HFFc6 (cell line): ENCODE measurements at places on chromosomes 4 and X.

DNA sequence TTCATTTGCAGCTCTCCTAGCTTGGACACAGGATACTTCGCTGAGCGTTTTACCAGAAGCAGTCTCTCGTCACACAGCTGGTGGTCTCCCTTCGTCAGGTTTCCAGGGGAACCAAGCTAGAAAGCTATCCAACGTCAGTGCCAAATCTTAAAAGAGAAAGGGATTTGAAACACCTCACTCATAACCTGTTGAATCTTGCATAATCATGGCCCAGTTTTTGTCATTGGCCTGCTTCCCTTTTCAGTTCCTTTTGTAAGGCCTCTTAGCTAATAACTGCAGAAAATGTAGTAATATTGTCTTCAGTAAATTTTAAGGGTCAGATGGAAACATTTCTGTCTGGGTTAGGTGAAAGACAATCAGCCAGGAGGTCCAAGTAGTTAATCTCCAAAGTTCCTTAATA, 22.0 kb downstream of the RAB39B start:
- DNase-seq, result no peak

- no peak for DNase-seq
Observed at GRCh38 chrX:134885336-134886001, 105.3 kb upstream of the SMIM10 start.

DNA sequence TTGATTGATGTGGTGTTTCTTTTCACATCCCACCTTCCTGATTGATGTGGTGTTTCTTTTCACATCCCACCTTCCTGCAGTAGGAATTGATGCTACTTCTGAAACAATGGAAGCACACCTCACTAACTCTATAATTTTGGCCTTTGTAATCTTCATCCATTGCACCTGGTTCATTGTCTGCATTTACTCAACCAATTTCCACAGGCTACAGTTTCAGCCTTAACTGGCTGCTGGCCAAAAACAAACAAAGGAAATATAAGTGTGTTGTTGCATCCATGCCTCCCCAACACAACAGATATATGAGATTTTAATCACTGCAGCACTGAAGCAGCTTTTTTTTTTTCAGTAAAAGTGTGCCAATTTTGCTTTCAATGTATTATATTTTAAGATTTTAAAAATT, 867.6 kb upstream of the PCDH7 start:
- DNase-seq, result no peak

DNA sequence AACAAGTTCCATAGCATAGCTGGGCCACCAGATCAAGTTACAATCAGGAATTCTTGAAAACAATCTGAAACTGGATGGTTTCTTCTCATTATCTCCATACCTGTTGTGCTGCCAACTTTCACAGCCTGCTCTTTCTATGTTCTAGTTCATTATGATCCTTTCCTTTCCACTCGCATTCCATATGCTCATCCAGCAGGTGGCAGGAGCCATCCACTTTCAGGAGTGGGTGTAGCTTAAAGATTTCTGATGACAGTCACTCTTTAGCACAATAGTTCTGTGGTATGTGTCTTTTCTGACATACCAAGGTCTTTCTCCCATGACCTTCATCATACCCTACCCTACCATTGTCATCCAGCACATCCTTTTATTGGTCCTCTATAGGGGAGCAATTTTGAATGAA, 46.4 kb downstream of the PAGE2 start:
- DNase-seq, result peak; percentile 24

- DNase-seq, result no peak
Observed at GRCh38 chr4:7610022-7610670, 175.4 kb upstream of the PSAPL1 start.

- DNase-seq, result no peak
Observed at GRCh38 chrX:43266487-43266886, 389.6 kb upstream of the MAOA start.

GRCh38 chrX:123408821-123409737, 225.0 kb downstream of the GRIA3 start:
- DNase-seq, result no peak
